ENCODE measurements at places on chromosomes 7 and 10.

- no peaks in the 10 kb centered on the region for H3K36me3 ChIP-seq
- no peak for DNase-seq
- no peaks in the 10 kb centered on the region for H3K4me1 ChIP-seq
- H3K4me3 ChIP-seq = no peak overlapping the region
- H3K27ac ChIP-seq = no peak overlapping the region
- no peaks in the 10 kb centered on the region for H3K27me3 ChIP-seq
Observed at GRCh38 chr10:97224483-97225435, 39.0 kb upstream of the SLIT1 start.

- no peak overlapping the region for H3K27ac ChIP-seq
- no peaks in the 10 kb centered on the region for H3K4me1 ChIP-seq
- DNase-seq = no peak
Observed at GRCh38 chr10:11783558-11783865, 39.6 kb upstream of the PROSER2 start.

GRCh38 chr7:151590850-151591771, 71.4 kb upstream of the RHEB start:
- H3K4me1 ChIP-seq = peaks cover 24% of the 10 kb centered on the region
- no peaks in the 10 kb centered on the region for H3K27me3 ChIP-seq
- H3K36me3 ChIP-seq = no peaks in the 10 kb centered on the region
- H3K4me3 ChIP-seq = no peak overlapping the region

GRCh38 chr7:121800916-121801675, 71.9 kb upstream of the PTPRZ1 start:
- no peaks in the 10 kb centered on the region for H3K27me3 ChIP-seq
- DNase-seq = no peak
- H3K27ac ChIP-seq = no peak overlapping the region
- H3K36me3 ChIP-seq = no peaks in the 10 kb centered on the region
- H3K4me1 ChIP-seq = no peaks in the 10 kb centered on the region
- no peak overlapping the region for H3K4me3 ChIP-seq

GRCh38 chr7:142915315-142915714, 18.2 kb downstream of the TRPV5 start:
- DNase-seq = no peak
- H3K4me3 ChIP-seq = no peak overlapping the region
- H3K27ac ChIP-seq = no peak overlapping the region
- no peaks in the 10 kb centered on the region for H3K4me1 ChIP-seq
- peaks cover 25% of the 10 kb centered on the region for H3K27me3 ChIP-seq
- no peaks in the 10 kb centered on the region for H3K36me3 ChIP-seq

GRCh38 chr10:86671419-86671818, 3.1 kb downstream of the LDB3 start:
- H3K4me1 ChIP-seq = peaks cover 62% of the 10 kb centered on the region
- H3K27me3 ChIP-seq = no peaks in the 10 kb centered on the region
- peak overlapping the region; percentile 44 for H3K4me3 ChIP-seq
- peak overlapping the region; percentile 83 for H3K27ac ChIP-seq
- H3K36me3 ChIP-seq = peaks cover 15% of the 10 kb centered on the region

DNA sequence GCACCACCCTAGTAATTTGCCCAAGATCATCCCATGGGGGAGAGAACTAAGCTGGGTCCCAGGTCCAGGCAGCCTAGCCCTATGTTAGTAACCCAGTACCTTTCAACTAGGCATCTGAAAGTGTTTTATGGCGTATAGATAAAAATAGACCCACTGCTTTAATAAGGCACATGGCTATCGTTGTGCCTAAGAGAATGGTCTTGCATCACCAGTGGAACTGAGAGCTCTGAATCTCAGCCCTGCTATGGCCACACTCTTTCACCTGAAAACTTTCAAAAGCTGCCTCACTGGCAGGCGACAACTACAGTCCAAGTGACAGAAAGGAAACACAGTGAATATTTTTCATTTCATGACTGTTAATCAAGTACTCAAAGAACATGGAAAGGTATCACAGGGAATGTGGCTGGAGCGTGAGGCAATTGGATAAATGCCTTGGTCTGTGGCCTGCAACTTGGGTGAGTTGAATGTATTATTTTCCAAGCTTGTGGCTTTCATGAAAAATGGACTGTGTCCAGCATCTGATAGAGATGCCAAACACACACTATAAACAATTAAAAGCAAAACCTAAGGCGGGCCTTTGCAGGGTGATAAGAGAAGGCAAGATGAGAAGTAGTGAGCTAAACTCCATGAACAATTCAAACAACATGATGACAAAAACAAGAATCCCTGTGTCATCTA, 18.0 kb upstream of the SFMBT2 start:
- no peaks in the 10 kb centered on the region for H3K36me3 ChIP-seq
- no peak overlapping the region for H3K27ac ChIP-seq
- H3K27me3 ChIP-seq = peaks cover 8% of the 10 kb centered on the region
- no peaks in the 10 kb centered on the region for H3K4me1 ChIP-seq
- H3K4me3 ChIP-seq = no peak overlapping the region

DNA sequence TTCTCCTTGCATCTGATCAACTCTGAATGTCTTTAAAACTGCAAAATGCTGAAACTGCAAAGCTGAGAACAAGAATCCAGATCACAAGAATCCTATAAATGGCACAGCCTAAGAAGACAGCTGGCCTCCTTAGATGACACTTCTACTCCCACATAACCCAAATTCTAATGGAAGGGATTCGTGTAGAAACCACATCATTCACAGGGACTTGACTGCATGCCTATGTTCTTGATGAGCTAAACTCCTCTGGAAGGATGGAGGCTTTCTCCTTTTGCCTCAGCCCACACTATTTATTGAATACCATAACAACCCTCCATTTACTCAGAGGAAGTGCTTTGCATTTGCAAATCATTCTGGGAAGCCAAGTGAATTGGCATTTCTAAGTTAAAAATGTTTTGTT, 252.5 kb upstream of the VWC2 start:
- H3K27me3 ChIP-seq = no peaks in the 10 kb centered on the region
- H3K36me3 ChIP-seq = no peaks in the 10 kb centered on the region
- H3K4me1 ChIP-seq = no peaks in the 10 kb centered on the region
- DNase-seq = no peak
- H3K27ac ChIP-seq = no peak overlapping the region

DNA sequence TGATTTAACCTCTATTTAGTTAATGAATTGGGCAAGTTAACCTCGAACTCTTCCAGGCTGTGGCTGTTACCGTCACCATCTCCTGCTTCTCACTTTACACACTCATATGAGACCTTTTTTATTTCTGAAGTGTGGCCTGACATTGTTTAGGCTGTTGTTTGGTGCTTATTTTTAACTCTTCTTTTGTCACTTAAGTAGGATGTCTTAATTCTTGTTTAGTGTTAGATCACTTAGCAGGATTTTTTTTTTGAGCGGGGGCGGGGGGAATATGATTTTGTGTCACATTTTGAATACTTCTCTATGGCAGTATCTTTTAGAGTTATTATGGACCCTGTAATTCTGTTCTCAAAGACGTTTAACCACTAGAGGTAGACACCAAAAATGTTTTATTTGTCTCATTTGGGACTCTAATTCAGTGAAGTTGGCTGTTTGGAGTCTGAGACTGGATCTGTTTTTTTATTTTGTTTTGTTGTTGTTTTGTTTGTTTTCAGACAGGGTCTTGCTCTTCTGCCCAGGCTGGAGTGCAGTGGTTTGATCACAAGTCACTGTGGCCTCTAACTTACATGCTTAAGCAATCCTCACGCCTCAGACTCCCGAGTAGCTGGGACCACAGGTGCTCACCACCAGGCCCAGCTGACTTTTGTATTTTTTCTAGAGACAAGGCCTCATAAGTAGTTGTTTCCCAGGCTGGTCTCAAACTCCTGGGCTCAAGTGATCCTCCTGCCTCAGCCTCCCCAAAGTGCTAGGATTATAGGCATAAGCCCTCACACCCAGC, 73.5 kb downstream of the CUX1 start:
- H3K27ac ChIP-seq = no peak overlapping the region
- H3K4me1 ChIP-seq = peaks cover 2% of the 10 kb centered on the region
- no peak overlapping the region for H3K4me3 ChIP-seq
- DNase-seq = no peak
- no peaks in the 10 kb centered on the region for H3K36me3 ChIP-seq
- no peaks in the 10 kb centered on the region for H3K27me3 ChIP-seq
